ENCODE measurements at places on chromosomes 3 and 15.
A peak's percentile ranks its signal among the peaks of the same experiment; 100 is the strongest.

DNA sequence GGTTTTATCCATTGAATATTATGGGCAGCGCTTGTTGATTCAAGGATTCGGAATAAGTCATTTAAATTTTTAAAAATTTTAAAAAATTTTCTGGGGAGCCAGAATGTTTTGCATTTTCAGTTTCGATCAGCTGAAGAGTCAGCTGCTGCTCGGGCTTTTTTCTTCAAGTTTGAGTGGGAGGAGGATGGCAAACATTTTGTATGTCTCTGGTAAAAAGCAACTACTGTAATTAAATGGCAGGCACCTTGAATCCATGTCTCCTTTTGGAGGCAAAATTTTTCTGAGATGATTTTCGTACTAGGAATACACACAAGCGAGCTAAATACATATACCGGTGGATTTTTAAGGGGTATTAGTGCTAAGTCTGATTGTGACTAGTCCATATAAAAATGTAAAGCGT lies 612 bp downstream of the C3orf38 start:
- no peak for DNase-seq

- no peak for DNase-seq
Observed at GRCh38 chr3:12273045-12273695, 15.7 kb upstream of the PPARG start.

DNA sequence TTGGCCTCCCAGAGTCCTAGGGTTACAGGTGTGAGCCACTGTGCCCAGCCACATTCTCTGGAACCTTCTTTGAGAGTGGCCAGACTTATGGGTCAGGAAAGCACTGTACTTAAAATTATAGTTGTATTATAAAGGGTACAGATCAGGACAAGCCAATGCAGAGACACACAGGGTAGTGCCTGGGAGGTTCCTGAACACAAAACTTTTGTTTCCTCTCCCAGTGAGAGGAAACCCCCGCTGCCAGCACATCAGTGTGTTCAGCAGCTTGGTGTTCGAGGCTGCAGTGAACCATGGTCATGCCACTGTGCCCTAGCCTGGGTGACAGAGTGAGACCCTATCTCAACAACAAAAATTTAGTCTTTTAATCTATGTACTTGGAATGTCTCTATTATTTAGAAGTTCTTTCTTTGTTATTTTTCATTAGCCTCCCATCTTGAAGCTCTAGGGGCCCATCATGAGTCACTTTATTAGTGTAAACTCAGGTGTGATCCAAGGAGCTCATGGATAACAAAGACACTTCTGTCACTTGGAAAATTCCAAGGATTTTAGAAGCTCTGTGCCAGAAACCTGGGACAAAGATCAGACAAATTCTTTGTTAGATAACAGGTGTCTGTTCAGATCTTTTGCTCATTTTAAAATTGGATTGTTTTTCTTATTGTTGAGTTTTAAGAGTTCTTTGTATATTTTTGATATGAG lies 7.8 kb downstream of the BLOC1S6 start:
- no peak for DNase-seq

- DNase-seq: no peak
Observed at GRCh38 chr3:36918050-36918449, 26.8 kb downstream of the TRANK1 start.

- no peak for DNase-seq
Observed at GRCh38 chr15:70531576-70531975, 231.8 kb downstream of the UACA start.

GRCh38 chr15:39597751-39598185 lies 16.9 kb downstream of the THBS1 start:
- DNase-seq: no peak

- no peak for DNase-seq
Observed at GRCh38 chr3:198076722-198077308, 116.8 kb downstream of the LMLN start.

- no peak for DNase-seq
Observed at GRCh38 chr3:62164196-62164595, 209.2 kb downstream of the FEZF2 start.

GRCh38 chr15:90031231-90031791 lies 30.2 kb downstream of the ZNF710 start:
- DNase-seq: no peak

GRCh38 chr3:41088882-41089281 lies 110.4 kb upstream of the CTNNB1 start:
- no peak for DNase-seq

DNA sequence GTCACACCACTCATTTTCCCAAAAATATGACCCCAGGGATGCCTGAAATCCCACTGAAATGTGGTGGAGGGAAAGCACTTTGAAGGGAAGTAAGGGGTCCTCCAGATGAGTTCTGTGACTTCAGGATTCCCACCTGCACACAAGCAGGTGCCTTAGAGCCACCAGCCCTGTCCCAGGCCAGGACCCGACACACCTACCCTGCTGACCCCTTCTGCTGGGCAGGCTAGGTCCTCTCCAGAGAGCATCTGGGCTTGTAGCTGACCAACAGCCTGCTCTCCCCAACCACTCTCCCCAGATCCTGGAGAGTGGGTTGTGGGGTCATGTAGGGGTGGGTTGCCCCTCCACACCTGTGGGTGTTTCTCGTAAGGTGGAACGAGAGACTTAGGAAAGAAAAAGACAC lies 14.9 kb upstream of the CILP start:
- DNase-seq: no peak

GRCh38 chr15:69583626-69584025 lies 131.0 kb downstream of the RPLP1 start:
- DNase-seq: no peak

DNA sequence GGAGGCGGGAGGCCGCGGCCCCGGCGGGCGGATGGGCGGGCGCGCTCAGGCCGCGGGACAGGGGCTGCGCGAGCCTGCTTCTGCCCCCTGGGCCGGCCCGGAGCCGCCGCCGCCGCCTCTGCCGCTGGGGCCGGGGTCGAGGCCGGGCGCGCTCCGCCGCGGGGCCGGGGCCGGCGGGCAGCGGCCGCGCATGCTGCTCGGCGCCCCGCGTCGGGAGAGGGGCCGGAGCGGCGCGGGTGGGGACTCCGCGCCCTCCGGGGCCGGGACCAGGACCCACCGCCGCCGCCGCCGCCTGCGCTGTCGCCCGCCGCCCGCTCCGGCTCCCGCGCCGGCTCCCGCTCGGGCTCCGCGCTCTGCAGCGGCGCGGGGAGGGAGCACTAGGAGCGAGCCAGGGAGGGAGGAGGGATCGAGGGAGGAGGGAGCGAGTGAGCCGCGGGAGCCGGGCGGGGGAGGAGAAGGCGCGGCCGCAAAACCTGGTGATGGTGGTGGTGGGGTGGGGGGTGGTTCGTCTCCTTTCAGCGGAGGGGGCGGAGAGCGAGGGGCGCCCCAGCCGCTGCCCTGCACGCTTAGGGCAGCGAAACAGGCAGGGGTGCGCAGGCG lies at the start of gene LINGO1:
LINGO1 (minus strand) TSS at position 379 of the 600 bp plus-strand sequence. CDS start 597 bp downstream, outside the sequence.
- DNase-seq: peak; percentile 14

DNA sequence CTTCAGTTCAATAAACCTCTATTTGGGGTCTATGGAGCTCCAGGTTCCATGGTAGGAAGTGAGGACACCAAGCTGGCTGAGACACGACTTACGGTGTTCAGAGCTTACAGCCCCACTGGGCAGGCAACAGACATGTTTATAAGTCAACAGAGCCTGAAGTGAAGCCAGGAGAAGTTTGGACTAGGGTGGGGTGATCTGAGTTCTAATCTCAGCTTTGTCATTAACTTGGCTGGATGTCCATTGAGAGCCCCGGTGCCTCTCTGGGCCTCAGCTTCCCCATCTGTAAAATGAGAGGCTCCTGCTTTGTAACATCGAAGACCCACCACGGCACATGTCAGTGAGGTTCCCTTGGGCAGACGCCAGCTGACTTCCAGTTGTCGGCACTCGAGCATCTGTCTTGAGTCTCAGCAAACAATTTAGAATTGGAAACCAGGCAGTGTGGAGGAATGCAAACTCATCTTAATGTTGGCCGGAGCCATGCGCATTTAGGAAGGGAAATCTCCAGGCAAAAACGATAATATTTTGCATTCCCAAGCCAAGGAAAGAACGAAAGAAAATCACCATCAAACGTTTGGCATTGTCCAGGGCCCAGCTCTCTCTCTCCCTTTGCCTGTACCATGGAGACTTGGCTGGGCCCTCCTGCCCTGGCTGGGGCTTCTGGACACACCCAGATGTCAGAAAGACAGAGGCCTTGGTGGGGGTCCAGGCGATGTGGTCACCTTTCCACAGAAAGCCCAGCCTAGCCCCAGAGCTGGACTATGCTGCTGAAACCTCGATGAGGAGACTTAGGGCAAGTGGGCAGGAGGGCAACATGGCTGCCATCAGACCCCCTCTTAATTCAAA lies 18.4 kb downstream of the ITGA11 start:
- no peak for DNase-seq

GRCh38 chr3:31836131-31837075 lies 144.7 kb downstream of the OSBPL10 start:
- DNase-seq: no peak

DNA sequence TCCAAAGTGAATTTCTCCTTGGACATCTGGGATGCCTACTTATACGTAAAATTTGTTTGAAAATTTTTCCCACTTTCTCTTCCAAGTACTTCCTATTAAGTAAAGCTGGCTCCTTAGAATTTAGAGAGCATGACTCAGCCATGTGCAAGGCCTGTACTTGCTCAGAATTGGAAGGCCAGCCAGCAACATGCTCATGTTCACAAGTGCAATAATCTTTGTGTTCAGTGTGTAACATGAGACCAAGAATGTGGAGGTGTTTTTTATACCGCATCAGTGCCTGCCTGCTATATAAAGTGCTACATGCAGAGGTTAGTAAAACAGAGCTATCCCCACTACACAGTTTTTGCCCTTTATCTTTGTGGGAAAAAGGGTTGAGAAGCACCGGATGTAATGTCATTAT lies 151.9 kb upstream of the FEZF2 start:
- no peak for DNase-seq

DNA sequence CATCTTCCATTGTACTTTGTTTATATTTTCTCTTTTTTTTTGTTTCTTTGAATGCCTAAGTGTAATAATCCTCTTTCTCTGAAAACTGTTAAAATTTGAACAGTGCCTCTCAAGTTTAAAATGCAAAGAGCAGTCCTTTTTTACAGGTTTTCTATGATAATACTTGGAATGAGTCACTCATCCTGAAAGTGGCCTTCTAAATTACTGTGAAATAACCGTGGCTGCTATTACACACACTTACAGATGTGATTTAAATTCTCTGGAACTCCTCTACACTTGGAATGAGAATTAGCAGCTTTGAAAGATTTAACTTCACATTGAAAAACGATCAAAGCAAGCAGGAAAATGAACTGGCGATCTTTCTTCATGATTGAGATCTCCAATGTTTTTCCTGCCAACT lies 105.9 kb downstream of the ROBO1 start:
- DNase-seq: no peak

DNA sequence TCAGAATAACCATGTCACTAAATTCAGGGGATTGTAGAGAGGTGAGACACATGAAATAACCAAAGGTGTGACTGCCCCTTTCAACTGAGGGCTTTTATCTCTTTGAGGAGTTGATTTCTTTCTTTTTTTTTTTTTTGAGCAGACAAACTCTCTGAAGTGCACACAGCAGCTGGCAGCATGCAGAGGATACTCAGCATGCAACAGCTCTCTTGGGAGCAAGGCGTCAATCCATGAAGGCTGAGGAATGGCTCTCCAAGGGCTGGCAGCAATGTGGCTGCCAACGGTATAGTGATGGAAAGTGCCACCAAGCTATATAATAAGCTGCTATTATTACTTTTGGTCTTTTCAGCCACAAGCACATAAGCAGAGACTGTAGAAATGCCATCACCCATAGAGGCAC lies 226.7 kb upstream of the FEZF2 start:
- DNase-seq: no peak

DNA sequence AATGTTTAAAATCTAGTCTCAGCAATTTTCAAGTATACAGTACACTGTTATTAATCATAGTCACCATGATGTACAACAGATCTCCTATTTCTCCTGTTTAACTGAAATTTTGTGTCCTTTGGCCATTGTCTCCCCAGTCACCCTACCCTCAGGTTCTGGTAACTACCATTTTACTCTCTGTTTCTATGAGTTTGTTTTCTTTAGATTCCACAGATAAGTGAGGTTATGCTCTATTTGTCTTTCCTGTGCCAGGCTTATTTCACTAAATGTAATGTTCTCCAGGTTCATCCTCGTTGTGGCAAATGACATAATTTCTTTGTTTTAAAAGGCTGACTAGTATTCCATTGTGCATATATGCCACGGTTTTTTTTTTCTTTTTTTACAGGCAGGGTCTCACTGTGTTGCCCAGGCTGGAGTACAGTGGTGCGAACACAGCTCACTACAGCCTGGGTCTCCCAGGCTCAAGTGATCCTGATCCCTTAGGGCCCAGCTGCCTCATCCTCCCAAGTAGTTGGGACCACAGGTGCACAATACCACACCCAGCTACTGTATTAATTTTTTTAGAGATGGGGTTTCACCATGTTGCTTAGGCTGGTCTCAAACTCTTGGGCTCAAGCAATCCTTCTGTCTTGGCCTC lies 50.0 kb downstream of the RAB7A start:
- no peak for DNase-seq

DNA sequence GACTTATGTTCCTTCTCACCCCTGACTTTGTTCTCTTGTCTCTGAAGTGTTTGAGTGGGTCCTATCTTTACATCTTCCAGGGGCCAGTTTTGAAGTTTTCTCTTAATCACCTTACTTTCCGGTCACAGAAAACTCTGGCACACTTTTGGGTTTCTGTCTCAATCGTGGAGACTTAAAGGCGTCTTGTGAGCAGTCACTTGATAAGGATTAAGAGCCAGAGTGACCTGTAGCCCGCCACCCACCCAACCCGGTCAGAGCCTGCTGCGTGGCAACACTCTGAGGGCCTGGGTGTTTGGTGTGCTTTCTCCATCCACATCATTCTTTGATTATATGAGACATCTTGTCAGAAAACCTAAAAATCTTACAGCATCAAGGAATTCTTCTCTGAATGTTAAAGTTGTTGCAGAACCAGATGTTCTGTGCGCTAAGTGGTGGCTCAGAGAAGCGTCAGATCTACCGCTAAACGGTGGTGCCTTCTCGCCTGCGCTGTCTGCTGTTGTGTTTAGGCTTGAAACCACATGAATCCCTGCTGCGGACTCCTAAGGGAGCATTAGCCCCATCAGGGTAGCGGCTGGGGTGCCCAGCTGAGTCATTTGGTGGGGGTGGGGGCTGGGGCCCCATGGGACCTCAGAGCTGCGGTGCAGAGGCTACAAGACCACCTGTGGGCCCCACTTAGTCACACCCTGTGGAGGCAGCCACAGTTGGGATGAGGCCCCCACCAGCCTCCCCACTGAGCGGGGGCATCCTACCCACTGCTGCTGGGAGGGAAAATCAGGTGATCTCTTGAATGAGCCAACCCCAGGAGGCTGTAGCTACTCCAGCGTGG lies 158.7 kb upstream of the BHLHE40 start:
- no peak for DNase-seq

- DNase-seq: no peak
Observed at GRCh38 chr15:62362608-62363007, 197.5 kb upstream of the C2CD4B start.

- no peak for DNase-seq
Observed at GRCh38 chr15:78618064-78618463, 2.7 kb downstream of the CHRNA3 start.
